D721Med (cell line): ENCODE measurements at places on chromosomes 7 and 10.

- no peak for DNase-seq
These were observed 44.6 kb downstream of the PHTF2 start for GRCh38 chr7:77843194-77843593.

- no peak for DNase-seq
These were observed 95.8 kb upstream of the AGBL3 start for GRCh38 chr7:134890246-134891240.

DNA sequence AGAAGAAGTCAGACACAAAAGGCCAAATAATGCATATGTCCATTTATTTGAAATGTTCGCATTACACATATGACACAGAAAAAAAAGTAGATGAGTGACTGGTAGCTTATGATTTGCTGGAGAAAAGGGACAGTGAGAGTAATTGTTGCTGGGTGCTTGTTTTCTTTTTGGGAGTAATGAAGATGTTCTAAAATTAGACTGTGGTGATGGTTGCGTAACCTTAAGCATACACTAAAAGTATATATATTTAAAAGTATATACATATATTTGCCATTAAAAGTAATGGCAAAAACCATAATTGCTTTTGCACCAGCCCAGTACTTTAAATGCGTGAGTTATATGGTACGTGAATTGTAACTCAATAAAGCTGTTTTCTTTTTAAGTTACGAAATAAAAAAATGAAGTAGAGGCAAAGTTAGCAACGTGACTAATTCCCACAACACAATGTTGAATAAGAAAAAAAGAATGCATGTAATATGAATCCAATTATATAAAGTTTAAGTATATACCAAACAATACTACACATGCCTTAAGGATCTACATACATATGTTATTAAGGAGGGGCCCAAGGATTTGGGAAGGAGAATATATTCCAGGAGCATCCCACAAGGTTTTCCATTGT is 360.4 kb upstream of the CELF2 start:
- DNase-seq: no peak

GRCh38 chr10:72310241-72310633 is 36.5 kb downstream of the DDIT4 start:
- no peak for DNase-seq

DNA sequence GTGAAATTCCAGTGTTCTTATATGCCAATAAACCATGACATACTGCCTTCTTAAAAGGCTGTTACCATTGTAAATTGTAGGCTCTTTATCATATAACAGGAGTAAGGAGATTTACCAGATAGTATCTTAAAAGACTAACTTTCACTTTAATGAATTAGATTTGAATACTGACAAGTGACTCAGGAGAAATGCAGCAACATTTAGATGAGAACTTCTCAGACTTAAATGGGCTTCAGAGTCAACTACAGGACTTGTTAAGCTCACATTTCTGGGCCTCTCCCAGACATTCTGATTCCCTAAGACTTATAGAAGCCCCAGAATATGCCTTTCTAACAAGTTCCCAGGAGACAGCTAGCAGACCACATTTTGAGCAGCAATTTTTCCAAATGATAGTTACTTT is 466.3 kb downstream of the ARL4A start:
- no peak for DNase-seq

- DNase-seq: no peak
These were observed 120.1 kb downstream of the PTPN20 start for GRCh38 chr10:47031211-47031900.

- no peak for DNase-seq
These were observed 1.7 kb downstream of the CFAP43 start for GRCh38 chr10:104230490-104230889.

- no peak for DNase-seq
These were observed 12.9 kb upstream of the HOXA2 start for GRCh38 chr7:27115221-27116026.

DNA sequence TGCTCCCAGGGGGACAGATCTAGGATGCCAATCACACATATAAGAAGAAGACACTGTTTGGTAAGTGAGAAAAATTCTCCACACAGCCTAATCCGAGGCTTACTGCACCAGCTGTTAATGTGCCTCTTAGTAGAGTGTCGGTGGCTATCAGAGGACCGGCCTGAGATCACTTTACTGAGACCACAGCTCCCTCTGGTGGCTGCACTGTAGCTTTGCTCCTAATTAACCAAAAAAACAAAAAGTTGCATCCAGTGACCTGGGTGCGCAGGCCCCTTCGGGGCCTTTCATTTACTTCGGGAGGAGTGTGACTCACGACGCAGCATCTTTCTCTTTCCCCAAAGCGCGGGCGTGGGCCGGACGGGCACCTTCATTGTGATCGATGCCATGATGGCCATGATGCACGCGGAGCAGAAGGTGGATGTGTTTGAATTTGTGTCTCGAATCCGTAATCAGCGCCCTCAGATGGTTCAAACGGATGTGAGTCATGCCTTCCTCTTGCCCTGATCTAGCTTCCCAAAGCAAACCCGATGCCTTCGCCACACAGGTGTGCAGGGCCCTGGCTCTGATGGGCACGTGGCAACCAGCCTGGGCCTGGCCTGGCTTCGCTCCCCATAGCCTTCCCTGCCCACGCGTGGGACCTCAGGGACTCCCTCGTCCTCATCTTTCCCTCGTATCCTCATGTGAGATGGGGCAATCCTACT is 56.7 kb downstream of the MKI67 start:
- DNase-seq: peak; percentile 40

GRCh38 chr7:44971902-44972441 is 6.8 kb downstream of the MYO1G start:
- no peak for DNase-seq

GRCh38 chr7:64541438-64542359 is 21.2 kb downstream of the ZNF680 start:
- no peak for DNase-seq

GRCh38 chr10:74337330-74338016 is 186.5 kb downstream of the ADK start:
- DNase-seq: no peak

GRCh38 chr7:30906515-30907240 is 5.0 kb upstream of the AQP1 start:
- DNase-seq: no peak

DNA sequence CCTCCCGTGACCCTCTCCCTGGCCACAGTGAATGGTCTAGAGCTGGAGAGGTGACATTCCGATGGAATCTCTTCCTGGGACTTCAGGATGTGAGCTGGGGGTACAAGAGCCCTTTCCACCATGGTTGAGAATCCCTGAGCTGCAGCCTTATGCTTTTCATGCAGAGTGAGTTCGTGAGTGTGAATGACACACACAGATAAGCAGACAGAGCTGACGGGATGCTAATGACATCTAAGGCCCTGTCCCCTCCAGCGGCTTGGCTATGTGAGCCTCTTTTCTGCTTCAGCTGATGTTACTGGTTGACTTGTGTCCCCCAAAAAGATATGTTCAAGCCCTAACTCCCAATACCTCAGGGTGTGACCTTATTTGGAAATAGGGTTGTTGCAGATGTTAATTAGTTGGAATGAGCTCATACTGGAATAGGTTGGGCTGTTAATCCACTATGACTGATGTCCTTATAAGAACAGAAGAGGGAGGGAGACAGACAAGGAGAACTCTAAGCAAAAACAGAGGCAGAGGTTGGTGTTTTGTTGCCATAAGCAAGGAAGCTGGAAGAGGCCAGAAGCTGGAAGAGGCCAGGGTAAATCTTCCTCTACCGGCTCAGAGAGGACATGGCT is 111.1 kb upstream of the AFAP1L2 start:
- no peak for DNase-seq

GRCh38 chr7:23968791-23969190 is 258.8 kb downstream of the STK31 start:
- DNase-seq: no peak

DNA sequence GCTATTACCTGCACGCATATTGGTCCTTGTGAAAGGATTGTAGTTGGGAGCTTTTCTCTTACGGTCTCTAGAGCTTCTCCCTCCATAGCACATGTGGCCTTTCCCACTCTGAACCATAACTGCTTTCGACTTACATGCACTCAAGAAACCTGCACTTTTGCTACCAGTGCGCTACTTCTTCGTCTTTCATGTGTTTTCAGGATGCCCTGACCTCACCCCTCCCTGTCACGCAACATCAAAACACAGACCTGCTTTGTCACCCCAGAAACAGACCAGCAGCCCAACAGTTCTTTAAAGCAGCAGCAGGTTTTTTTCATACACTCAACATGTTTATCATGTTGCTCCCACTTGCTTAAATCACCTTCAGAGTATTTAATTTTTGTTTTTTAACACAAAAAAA is 243.5 kb upstream of the TCF7L2 start:
- no peak for DNase-seq

GRCh38 chr10:132139526-132139925 is 47.2 kb upstream of the DPYSL4 start:
- DNase-seq: no peak

GRCh38 chr10:96208946-96209345 is 62.4 kb downstream of the BLNK start:
- DNase-seq: no peak

- DNase-seq: no peak
These were observed 166.0 kb upstream of the TCF7L2 start for GRCh38 chr10:112784022-112784461.

DNA sequence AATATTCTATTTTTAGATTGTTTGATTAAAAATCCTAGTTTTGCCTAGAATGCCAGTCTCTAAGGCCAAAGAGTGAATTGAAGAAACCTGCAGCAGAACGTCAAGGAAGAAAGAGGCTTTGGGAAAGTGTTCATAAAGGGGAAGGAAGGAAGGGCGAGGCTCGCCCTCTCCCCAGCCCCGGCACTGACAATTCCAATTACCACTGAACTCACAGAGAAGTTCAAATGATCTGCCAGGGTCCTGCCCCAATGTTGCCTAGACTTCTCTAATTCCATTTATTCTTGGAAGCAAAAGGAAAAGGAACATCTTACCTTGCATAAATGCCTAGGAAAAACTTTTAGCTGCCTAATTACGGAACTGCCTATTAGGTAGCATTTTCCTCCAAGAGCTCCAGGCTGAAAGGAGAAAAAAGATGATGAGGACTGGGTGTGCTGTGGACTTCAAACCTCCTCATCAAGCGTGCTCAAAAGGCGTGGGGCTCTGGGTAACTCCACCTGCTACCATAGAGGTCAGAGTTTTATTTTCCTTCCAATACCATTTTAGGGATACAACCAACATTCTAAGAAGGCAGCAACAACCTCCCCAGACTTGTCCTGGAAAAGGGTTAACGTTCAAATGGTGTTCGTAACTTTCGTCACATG is 134.5 kb downstream of the PKD1L1 start:
- DNase-seq: no peak

DNA sequence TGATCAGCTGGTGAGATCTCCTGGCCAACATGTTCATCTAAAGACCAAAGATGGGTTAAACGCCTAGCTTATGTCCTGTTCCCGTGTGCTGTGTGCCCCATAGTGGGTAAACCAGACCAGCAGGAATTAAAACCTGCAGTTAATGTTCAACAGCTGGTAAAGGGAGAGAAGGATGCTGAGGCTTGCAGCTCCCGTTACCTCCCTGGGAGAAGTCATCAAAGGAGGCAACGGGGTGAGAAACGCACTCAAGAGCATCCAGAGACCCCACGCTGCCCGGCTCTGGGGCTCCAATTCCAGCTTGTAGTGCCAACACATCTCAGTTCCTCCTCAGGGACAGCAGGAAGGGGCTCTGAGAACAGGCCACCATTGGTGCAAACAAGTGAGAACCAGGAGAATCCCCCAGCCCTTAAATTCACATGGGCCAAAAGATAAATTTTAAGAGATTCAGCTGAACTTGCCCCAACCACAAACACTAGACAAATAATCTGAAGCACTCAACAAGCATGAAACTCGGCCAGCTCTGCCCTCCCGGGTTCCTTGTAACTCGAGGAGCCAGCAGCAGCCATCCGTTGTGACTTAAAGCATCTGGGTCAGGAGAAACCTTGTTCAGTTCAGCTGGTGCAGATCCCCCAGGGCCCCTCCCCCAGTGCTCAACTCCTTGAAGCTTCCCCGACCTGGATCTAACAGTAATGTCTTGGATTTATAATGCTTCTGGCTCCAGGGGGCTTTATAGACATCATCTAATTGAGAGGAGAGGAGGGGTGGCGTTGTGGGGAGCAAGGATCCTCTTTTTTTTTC is 29.4 kb downstream of the FAM241B start:
- DNase-seq: no peak

DNA sequence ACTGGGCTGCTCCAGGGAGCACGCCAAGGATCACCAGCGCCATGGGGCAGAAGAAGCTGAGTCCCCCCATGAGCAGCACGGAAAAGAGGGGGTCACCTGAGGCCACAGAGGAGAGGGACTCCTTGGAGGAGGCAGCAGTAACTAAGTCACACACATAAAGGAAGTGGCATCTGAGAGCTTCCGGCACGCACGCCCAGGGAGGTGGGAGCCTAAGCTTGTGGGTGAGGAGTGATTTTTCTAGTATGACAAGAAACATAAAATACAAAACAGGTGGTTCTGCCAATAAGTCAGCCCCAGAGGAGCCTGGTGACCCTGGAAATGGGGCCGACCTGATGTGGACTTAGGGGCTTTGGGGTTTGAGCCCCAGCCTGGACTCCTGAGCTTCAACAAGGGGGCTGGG is 60.8 kb downstream of the CARD11 start:
- no peak for DNase-seq

DNA sequence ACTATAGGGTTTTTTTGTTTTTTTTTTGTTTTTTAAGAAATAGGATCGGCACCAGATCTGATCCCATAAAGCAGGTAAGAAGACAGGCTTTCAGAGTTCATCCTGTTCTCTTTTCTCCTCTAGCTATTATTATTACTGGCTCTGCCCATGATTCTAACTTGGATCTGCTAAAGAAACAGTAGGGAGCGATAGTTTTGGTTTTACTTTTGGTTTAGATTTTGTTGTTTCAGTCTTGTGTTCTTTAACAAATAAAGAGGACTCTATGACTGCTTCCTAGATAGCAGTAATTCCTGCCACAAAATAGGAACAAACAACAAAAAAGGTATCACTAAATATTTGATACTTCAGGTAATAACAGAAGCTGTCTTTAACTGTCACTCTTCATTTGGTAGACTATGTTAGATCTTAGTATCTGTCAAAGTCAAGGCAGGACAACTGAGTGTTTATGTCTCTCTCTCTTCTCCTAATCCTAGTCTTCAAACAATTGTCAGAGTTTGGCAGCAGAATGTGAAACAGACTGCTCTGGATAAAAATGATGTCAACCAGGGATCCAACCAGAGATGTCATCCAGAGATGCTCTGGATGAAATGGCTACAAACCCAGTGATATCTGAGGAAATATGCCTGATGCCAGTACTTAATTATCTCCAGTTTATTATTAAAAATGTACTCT is 99.8 kb downstream of the KMT2C start:
- no peak for DNase-seq

- no peak for DNase-seq
These were observed 341.9 kb downstream of the LRMDA start for GRCh38 chr10:75773231-75773780.

GRCh38 chr10:122316224-122316884 is 45.3 kb downstream of the BTBD16 start:
- DNase-seq: no peak

DNA sequence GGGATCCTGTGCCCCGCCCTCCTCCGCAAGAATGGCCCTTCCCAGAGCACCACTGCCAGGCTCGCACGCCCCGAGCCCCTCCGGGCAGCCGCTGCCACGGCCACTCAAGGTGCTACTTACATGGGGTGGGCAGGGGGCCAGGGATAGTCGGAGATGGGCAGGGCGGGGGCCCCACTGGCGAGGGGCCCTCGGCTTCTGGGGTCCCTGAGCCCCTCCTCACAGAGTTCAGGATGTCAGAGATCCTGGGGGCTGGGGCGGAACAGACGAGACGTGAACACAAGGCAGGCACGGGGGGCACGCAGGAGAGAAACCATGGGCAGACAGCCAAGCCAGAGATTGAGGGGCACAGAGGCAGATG is 25.6 kb downstream of the YKT6 start:
- no peak for DNase-seq
